ENCODE measurements at places on chromosomes 6 and 20.

- no peak overlapping the region for H3K27ac ChIP-seq
- no peak overlapping the region for H3K4me3 ChIP-seq
- H3K36me3 ChIP-seq, result no peaks in the 10 kb centered on the region
- H3K27me3 ChIP-seq, result peaks cover 7% of the 10 kb centered on the region
- H3K4me1 ChIP-seq, result no peaks in the 10 kb centered on the region
- DNase-seq, result no peak
Measured at GRCh38 chr20:51172558-51173428, 149.9 kb upstream of the KCNG1 start.

DNA sequence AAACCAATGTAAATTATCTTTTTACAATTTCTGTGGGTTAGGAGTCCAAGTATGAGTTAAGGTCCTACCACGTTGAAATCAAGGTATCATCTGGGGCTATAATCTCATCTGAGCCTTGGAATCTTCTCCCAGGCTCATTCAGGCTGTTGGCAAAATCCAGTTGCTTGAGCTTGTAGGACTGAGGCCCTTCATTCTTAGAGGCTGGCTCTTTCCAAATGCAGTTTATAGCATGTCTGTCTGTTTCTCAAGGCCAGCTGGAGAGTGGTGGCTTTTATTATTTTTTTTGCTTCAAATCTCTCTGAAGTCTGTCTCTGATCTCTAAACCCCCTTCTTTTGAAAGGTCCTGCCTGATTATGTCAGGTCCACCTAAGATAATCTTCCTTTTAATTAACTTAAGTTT, 177.2 kb upstream of the ASCC3 start:
- no peaks in the 10 kb centered on the region for H3K4me1 ChIP-seq
- H3K4me3 ChIP-seq, result no peak overlapping the region
- DNase-seq, result no peak
- H3K36me3 ChIP-seq, result no peaks in the 10 kb centered on the region

GRCh38 chr20:24241466-24241865, 228.0 kb upstream of the SYNDIG1 start:
- DNase-seq, result no peak
- H3K4me3 ChIP-seq, result no peak overlapping the region
- no peaks in the 10 kb centered on the region for H3K4me1 ChIP-seq
- no peak overlapping the region for H3K27ac ChIP-seq

- DNase-seq, result no peak
- no peaks in the 10 kb centered on the region for H3K27me3 ChIP-seq
- no peaks in the 10 kb centered on the region for H3K36me3 ChIP-seq
- H3K4me3 ChIP-seq, result no peak overlapping the region
Measured at GRCh38 chr20:3843490-3843889, 3.1 kb upstream of the MAVS start.

DNA sequence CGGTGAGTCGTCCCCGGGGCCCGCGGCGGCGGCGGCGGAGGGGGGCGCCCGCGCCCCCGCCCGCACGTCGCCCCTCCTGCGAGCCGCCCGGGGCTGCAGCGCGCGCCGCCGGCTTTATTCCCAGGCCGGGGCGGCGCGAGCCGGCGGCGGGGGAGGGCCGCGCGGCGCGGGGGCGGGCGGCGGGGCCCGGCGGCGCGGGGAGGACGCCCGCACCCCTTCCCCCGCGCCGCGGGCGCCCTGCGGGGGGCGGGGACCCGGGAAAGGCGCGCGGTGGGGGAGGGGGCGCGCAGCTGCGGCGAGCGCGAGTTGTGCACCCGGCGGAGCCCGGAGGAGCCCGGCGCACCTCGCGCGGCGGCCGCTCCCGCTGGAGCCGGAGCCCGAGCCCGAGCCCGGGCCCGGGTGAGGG, 646 bp downstream of the HMGA1 start:
- peaks cover 50% of the 10 kb centered on the region for H3K4me1 ChIP-seq

Data from endothelial cell of umbilical vein (primary cell).